ENCODE measurements at places on chromosomes 6 and 20. TPM values are rescaled to one million over a fixed set of nuclear protein-coding genes. Genes with fewer than 3 reads are reported as not detected.

DNA sequence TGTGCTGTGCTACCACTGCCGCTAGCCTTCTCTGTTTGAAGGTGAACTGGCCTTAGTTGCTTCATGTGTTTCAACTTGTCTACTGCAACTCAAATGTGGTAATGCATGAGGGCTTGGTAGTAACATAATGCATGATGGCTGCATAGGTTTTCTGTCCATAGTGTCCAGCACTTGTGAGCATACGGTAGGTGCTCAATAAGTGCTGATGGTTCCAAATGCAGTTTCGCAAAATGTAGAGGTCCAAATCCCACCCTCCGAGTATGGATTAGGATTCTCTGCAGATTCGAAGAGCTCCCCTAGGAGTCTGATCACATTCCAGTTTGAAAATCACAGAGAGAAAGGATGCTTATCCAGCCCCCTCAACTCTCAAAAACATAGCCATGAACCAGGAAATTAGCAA is 64.2 kb downstream of the FGD2 start:
- no peak for DNase-seq

DNA sequence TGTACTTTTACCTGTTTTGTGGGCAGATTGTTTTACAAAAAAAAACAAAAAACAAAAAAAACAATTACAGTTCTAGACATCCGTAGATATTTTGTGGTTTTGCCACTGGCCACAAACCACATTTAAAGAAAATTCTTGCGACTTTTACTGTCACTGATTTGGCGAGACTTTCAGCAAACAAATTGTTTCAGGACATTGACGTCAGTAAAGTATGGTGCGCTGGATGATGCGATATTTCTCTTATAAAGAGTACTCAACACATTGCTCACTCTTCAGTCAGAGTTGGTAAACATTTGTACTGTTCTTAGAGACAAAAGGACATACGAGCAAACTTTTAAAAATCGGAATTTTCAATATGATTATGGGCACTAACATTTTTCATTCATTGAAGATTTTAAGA is 229.8 kb downstream of the HAO1 start:
- DNase-seq = no peak

DNA sequence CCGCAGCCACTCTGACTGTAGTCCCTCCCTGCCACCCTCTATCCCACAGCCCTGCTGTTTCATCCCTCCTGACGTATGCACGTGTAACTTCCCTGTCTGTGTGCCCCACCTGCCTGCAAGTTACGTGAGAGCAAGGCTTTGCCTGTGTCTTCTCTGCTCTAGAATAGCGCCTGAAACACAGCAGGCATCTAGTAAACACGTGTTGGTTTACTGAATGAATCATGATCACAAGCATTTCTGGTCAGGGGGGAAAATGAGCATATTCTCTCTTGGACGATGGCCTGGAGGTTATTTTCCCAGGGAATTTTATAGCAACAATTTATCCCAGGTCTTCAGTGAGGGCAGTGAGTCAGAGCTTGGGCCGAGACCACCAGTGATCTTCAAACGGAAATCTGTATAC is 38.3 kb downstream of the PSMG4 start:
- DNase-seq = no peak

GRCh38 chr20:31708736-31709534 is 13.7 kb downstream of the BCL2L1 start:
- DNase-seq = no peak

DNA sequence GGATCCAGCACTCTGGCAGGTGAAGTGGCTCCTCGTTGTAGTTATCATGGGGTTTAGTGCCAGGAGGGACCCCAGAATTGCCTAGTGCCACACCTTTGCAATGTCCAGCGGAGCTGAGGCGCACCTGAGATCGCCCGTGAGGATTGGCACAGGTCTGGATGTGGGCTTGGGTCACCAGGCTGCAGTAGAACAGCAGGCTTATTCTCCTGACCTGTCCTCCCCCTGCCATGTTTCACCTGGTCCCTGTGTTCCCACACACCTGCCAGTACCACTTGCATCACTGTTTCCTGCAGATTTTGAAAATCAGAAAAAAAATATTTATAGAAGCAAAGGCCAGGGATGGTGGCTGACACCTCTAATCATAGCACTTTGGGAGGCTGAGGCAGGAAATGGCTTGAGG is 16.7 kb downstream of the ENTPD6 start:
- DNase-seq = no peak

- DNase-seq = no peak
Observed at GRCh38 chr6:80579391-80580023, 473.0 kb downstream of the BCKDHB start.

DNA sequence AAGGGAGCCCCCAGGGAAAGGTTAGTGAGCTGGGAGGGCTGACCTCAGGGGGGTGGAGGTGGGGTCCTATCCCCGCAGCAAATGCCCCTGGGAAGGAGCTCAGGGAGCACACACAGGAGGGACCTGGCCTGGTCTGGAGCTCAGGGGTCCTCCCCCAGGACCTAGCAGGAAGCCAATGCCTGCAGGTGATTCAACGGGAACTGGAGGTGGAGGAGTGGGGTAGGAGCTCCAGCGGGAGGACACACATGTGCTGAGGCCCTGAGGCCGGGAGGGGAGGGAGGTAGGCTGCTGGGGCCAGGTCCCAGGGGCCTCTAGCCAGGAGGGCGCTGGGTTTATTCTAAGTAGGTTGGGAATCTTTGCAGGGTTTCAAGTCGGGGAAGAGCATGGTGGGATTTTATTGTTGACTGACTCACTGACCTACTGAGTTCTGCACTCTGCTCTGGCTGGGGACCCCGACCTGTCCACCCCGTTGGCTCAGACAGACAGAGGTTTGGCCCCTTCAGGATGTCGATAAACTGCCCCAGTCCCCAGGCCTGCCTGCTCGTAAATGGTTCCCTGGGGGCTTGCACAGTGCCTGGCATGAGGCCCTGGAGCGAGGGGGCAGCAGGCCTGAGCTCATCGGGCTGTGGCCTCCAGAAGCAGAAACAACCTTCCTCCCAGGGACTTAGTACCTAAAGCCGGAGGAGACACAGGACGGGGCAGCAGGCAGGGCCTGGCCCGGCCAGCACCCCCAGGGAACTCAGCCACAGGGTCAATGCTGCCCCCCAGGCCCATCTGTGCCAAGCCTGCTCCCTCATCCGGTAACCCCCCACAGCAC is 62.3 kb downstream of the RIPOR3 start:
- no peak for DNase-seq

GRCh38 chr6:15911753-15912504 is 217.0 kb upstream of the MYLIP start:
- no peak for DNase-seq

DNA sequence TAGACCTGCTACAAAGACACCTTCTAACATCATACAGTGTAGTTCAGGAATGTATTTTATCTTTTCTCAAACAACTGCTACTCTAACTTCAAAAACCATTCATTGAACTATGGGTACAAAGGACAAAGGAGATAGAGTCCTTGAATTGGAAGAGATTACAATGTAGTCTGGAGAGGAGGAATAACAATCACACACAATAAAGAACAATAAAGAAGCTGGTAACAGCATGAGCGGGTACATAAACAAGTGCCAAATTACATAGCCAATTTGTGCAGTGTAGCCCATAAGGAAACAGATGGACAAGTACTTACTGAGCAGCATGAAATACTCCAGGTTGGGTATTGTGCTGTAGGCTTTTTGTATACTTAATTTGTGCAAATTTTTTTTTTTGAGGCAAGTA is 44.3 kb downstream of the OSTM1 start:
- DNase-seq = no peak

GRCh38 chr6:147384737-147385710 is 123.5 kb upstream of the SAMD5 start:
- DNase-seq = no peak

- DNase-seq = no peak
Observed at GRCh38 chr20:7744411-7744810, 195.8 kb downstream of the HAO1 start.

DNA sequence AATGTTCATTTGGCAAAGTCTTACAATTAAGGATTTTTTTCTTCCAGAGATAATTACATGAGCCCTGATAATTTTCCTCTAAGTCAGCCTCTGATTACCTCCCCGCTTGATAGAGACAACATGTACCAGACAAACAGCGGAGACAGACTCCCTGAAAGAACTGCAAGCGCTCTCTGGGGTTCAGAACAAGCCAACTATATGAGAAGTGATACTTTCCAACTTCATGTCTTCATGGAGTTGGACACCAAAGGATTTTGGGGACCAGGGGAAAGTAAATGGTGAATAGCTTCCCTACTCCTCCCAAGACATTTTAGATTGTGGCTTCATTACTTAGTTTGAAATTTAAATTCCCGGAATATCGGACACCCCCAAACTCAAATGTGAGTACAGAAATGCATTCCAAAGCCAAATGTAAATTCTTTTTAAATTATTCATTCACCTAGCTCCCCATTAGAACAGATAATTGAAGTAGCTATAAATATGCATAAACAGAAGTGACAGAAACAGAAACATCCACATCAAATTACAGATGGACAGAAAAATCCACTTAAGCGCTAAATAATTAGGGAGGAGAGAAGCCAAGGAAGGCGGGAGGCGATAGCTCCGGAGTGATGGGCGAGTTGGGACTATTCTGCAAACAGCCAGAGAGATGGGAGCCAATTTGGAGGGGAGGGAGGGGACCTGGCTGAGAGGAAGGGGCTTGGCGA is 129.7 kb upstream of the AKAP12 start:
- DNase-seq = no peak

- DNase-seq = no peak
Observed at GRCh38 chr20:13778827-13779226, 5.9 kb downstream of the ESF1 start.

DNA sequence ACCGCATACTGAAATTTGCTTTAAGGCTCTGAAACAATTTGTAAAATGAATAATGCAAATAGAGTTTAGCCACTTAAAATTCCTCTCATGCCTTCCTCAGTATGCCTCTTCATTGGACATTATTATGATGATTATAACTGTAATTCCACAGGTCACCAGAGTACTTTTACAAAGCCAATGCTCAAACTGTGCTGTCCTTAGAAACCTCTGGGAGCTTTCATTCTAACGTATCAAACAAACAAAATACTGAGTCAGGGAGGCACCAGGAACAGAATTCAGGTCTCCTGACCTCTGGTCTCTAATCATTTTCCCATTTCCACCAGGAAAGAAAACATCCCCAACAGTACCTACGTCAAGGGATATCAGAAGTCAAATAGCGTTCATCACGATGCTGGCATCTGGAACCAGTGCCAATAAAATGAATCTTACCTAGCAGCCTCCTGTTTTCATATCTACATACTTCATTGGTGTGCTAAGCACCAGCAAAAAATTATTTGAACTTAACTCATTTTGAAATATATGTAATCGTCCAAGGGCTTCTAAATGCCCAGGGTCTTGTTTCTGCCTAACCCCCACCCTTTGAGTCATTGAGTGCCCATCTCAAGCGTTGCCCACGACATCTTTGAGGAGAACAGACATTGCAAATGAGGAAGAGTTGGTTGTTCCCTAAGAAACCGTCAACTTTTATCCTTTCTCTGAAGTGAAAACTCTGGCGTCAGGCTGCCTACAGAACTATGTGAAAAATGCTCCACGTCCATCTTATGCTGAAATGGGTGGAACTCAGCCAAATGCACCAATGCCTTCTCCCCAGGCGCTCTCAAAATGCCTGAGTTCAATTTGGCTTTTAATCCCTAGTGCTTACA is 37.9 kb downstream of the NEDD9 start:
- no peak for DNase-seq

GRCh38 chr20:9966966-9967365 is 67.8 kb upstream of the ANKEF1 start:
- no peak for DNase-seq

- no peak for DNase-seq
Observed at GRCh38 chr6:122028933-122029522, 370.4 kb upstream of the HSF2 start.

- no peak for DNase-seq
Observed at GRCh38 chr6:14936861-14937260, 309.0 kb upstream of the JARID2 start.

DNA sequence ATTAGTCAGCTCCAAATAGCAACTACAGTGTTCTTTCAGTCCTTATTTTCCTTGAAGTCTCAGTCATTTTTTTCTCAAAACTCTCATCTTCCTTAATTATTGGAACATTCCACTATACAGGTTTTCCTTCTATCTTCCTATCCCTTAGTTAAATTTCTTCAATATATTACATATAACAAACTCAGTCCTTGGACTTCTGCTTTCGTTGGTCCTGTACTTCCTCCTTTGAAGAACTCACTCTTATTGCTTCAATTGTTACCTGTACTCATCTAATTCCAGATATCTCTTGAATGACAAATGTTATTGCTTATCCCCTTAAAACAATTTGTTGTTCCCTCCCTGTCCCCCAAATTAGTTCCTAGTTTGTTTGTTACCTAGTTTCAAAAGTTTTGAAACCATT is 67.7 kb upstream of the NOTCH4 start:
- DNase-seq = no peak

DNA sequence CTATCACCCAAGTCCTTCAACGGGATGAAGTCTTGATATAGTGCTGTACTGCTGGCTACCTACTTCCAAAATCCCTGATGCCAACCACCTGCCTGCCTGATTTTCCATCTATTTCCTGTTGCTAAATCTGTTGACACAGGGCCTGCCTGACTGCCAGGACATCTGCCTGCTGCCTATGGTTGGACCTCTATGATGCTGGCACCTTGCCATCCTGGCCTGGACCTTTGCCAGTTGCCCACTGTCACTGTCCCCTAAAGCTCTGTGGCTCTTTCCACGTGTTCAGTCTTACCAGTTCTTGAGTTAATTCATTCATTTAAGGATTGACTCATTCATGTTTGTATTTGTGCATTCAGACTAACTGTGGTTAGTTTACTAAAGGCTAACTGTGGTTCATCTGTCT is 9.2 kb upstream of the RGS17 start:
- no peak for DNase-seq

- no peak for DNase-seq
Observed at GRCh38 chr6:26553635-26554446, 15.7 kb downstream of the HMGN4 start.

DNA sequence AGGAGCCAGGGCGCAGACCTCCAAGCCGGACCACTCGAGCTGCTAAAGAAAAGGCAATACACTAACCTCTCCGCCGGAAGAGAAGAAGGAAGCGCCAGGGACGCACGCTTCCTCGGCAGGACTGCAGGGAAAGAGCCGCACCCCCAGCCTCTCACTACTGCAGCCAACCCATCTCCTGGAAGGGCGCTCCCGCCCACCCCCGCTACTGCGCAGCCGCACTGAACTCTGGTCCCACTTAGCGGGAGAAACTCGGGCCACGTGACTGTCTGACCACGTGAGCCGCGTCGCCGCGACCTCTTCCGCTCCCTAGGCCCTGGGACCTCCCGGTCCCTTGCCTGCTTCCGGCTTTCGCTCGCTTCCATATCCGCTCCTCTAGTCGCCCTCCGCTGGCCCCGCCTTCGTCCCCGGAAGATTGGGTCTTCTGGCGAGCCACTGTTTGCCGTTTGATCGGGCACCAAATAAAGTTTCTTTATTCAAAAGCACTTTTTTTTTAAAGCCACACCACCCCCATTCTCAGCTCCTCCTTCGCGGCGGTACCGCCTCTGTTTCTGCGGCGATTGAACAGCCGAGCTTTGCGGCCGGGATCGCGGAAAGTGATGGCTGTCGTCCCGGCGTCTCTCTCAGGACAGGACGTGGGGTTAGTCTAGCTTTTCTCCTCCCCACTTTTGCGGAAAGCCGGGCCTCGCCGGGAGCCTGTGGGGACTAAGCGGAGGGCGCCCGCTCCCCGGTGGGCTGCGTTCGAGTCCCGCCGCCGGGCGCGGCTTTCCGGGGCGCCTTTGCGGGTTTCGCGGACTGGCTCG is at the start of gene RMND1:
Gene RMND1 (minus strand): TSS at position 177 of the 800 bp plus-strand sequence. CDS start 6,315 bp downstream, outside the sequence.
- peak; percentile 100 for DNase-seq

- no peak for DNase-seq
Observed at GRCh38 chr6:40705354-40705753, 118.2 kb upstream of the LRFN2 start.

RNF144B gene
- 16.7 TPM for polyA plus RNA-seq

PPT2 gene
- polyA plus RNA-seq = 45.5 TPM

DPM1 gene
- polyA plus RNA-seq = 55.6 TPM

TCP11 gene
- 1.9 TPM for polyA plus RNA-seq

PBOV1 gene
- polyA plus RNA-seq = not detected

Data from left renal cortex interstitium (tissue), 4 donors.